ENCODE measurements at places on chromosomes 4 and X.

DNA sequence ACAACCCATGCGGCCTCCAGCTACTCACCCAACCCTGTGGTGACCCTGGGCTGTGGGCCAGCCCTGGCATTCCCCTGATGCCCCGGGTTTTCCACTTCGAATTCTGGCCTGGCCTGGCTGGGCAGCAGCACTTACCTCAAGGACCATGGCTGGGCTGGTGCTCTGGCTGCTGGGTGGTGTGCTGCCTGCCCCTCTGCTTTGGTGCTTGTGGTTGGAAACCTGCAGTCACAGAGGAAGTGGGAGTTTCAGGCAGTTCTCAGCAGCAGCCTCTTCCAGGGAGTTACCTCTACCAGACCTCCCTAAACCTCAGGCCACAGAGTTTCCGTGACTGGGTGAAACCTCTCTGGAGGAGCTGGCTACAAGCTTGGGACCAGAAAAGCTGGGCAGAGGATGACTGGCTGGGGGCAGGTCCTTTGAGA is at the start of gene CXCR3:
TSS of gene CXCR3 (minus strand) at position 209 of the 419 bp plus-strand sequence. CDS start at position 147, 62 bp downstream.
- DNase-seq = no peak

DNA sequence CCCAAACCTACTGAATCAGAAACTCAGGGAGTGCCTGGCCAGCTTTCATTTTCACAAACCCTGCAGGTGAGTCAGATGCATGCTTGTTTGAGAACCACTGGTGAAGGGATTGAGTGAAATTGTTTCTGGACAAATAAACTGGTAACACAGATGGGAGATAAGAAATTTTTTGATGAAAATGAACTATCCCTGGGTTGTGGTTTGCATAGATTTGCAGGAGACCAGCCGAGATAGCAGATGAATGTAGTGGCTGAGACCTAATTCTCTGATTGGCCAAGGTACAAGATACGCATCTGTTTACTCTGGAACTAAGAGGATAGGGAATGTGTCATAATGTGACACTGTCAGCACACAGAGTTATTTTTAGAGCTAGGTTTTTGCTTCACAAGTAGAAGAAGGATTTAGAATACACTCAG is 117.8 kb upstream of the NOCT start:
- no peak for DNase-seq

- no peak for DNase-seq
Observed at GRCh38 chr4:747546-748170, 42.0 kb downstream of the PCGF3 start.

DNA sequence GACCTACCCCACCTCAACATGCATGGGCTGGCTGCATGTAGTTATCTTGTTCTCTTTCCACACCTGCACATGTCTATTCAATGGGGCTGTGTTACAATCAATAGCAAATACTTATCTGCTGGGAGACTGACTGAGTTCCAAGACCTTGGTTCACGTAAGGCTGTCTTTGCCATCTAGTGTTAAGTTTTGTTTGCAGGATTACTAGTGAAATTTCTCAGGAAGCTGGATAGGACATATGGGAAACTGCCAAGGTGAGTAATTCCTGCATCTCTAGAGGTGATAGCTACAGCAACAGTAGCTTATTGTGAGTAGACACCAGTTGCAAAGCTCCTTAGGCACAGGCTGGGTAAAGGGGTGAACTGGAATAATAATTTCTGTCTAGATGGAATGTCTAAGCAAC is 177.5 kb downstream of the ENOX2 start:
- DNase-seq = no peak

DNA sequence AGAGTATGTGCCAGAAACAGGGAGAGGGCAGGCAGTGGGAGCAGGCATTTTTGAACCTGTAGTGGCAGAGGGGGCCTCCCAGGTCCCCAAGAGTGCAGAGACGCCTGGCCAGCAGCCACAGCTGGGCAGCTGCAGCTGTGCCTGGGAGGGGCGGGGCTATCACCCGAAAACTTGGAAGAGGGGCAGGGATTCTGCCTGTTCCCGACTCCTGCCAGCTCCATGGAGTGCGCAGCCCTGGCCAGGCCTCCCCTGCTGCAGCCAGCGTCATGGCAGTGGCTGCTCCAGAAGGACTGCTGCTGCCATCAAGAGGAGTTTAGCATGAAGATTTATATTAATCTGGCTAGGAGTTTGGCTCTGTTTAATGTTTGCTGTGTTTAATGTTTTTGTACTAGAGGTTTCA is 532.1 kb upstream of the PITX2 start:
- no peak for DNase-seq

DNA sequence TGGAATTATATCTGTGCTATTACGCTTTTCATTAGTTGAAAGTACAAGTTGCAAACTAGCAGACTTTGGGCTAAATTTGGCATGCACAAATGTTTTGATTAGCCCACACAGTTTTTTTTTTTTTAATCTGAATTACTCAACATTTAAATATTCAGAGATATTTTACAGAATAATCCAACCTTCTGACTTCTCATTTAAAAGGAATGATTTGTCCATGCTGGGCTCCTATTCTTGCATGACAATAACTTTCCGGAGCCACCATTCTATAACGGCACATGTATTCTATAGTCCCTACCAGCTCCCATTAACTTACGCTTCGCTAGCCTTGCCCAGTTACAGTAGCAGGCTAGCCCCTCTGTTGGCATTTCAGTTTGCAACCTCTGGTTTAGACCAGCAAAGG is 219.3 kb upstream of the FTHL17 start:
- no peak for DNase-seq

DNA sequence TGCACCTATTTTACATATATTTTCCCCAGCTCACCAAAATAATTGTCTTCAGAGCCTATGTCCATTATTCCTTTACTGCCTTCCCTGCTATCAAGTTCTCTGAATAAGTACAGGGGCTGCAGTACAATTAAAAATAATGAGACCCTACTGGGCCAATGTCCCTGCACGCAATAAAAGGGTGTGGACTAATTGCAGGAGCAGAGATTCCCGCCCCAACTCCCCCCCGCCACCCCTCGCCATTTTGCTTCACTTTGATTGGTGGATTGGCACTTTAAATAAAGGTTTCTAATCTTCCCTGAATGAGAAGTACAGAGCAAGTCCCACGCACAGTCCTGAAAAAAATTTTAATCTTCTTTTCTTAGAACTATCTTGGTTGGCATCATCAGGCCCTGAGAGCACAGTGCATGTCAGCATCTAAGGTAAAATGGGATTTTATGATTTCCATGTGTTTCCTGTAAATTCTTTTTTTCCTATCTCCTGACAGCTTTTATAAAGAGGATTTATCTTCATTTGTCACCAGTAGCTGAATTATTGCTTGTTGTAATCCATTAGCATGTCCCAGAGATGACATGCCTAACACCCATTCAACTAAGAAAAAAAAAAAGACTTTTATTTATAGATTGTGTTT is at the start of gene AMBN:
TSS of gene AMBN (plus strand) at position 302 of the 628 bp plus-strand sequence. CDS start at position 405, 103 bp downstream.
- no peak for DNase-seq

DNA sequence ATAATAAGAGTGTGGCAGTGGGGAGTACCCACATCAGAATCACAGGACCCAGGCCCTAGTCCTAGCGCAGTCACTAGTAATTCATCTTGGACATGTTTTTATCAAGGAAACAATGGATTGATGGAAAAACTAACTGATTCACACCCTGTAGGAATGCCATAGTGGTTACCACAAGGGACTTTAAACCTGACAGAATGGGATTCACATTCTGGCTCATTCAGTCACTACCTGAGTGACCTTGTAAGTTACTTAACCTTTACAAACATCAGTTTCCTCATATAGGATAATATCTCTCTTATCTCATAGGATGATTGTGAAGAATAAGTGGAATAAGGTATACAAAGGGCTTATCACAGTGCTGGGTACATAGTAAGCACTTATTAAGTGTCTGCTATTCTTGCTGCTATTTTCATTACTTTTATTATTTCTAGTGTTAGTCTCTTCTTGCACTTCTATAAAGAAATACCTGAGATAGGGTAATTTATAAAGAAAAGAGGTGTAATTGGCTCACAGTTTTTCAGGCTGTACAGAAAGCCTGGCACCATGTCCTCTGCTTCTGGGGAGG is 247.5 kb upstream of the KLF3 start:
- DNase-seq = no peak

DNA sequence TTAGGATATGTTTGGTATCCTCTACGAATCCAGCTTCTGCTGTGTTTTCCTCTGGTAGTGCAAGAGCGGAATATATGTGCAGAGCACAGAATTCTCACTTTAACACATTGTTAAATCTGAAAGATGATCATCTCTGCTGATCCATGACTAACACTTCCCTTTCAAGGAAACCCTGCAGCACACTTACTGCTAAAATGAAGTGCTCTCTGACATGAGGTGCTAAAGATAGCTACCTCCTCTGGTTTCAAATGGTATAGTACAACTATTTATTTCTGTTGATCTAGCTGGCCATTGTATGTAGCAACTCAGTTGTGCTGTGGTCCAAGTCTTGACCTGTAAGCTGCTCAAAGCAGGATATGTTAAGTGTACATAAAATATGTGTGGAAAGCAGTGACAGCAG is 162.4 kb upstream of the FMR1 start:
- no peak for DNase-seq

DNA sequence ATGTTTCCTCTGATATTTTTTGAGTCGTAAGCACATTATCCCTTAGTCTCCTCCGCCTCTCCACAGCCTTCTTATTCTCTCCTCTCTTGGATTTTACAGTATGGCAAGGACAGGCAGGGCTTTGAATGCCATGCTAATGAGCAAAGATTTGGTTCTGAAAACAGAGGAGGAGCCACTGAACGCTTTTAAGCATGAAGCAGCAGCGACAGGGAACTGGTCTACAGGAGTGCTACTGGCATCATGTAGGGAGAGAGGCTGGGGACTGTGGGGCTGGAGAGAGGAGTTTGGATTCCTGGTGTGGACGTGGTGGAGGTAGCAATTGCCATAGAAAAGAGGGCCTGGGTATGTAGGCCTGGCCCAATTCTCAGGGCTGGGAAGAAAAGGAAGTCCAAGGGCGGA is 4.6 kb upstream of the CD99L2 start:
- no peak for DNase-seq

DNA sequence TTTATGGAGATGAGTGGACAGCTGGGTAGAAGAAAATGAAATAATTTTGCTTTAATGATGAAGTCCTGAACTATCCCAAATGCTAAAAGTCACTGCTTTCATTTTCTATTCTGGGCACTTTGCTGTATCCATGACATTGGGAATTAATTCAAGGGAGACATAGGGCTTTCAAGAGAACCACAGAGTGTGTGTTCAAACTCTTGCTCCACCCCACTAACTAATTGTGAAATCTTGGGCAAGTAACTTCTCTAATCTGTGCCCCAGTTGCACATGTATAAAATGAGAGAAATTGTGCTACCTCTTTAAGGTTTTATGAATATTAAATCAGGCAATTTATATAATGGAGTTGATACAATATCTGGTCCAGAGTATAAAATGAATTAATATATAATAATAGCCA is 1422.0 kb downstream of the ADGRL3 start:
- no peak for DNase-seq

DNA sequence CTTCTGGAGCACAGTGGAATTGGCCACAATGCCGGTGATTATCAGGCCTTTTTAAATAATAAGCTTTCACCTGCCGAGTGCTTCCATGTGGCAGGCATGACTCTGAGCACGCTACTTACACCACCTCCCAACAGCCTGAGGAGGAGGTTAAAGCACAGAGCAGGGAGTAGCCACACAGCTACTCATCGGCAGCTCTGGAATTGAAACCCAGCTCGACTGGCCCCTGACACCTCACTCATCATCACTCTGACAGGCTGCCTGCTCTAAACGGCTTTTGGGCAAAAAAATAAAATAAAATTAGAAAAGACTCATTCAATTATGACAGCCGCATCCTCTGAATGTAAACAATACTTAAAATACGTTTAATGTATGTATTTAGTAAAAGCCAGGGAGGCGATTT is 326.4 kb upstream of the NOCT start:
- DNase-seq = no peak

DNA sequence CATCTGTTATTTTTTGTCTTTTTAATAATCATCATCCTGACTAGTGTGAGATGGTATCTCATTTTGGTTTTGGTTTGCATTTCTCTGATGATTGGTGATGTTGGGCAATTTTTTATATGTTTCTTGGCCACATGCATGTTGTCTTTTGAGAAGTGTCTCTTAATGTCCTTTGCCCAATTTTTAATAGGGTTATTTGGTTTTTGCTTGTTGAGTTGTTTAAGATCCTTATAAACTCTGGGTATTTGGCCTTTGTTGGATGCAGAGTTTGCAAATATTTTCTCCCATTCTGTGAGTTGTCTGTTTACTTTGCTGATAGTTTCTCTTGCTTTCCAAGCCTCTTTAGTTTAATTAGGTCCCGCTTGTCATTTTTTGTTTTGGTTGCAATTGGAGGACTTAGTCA is 152.1 kb upstream of the MED14 start:
- no peak for DNase-seq

- DNase-seq = no peak
Observed at GRCh38 chr4:23161787-23162186, 469.1 kb downstream of the GBA3 start.

GRCh38 chr4:152454398-152455011 is 81.4 kb downstream of the FBXW7 start:
- DNase-seq = peak; percentile 4

GRCh38 chrX:115690511-115691216 is 129.7 kb downstream of the PLS3 start:
- DNase-seq = peak; percentile 67

DNA sequence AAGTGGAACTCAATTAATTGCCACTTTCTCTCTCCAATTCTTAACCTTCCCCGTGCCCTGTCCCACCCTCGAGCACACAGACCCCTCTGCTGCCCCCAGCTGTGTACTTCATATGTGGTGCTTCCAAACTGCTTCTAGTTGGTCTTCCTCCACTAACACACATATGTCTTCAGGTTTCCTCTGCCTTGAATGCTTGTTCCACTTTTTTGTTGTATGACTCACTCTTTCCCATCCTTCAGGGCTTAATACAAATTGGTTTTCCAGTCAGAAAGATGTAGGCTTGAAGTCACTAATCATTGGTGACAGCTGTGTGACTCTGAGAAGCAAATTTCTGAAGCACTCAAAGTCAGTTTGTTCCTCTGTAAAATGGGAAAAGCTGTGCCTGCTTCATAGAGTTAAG is 30.6 kb downstream of the TRIM2 start:
- no peak for DNase-seq

- DNase-seq = no peak
Observed at GRCh38 chr4:154939851-154940250, 158.8 kb downstream of the RBM46 start.

- no peak for DNase-seq
Observed at GRCh38 chr4:126004941-126005340, 690.2 kb downstream of the FAT4 start.

GRCh38 chr4:79584352-79584751 is 176.3 kb upstream of the GK2 start:
- DNase-seq = no peak

DNA sequence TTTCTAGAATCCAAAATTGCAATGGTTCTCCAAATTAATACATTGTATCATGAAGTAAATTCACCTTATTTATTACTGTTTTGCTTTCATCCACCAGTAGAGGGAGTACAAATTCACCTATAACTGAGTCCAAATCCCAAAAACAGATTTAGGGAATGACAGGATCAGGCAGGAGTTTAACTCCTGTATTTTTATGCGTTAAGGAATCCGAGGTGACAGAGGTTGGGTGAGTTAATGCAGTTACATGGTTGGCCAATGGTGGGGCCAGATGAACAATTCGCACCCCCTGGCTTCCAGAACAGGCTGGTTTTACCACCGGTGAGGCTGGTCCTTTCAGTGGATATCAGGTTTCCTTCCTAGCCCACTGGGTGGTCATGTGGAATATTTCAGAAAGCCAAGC is 82.4 kb downstream of the MTNR1A start:
- DNase-seq = peak; percentile 40

GRCh38 chrX:3160756-3161155 is 119.5 kb downstream of the ARSF start:
- DNase-seq = no peak

- DNase-seq = no peak
Observed at GRCh38 chr4:140680686-140681085, 75.5 kb downstream of the TBC1D9 start.

- no peak for DNase-seq
Observed at GRCh38 chr4:39931441-39931901, 46.2 kb downstream of the PDS5A start.

Data from SK-N-DZ (cell line).